Skeletal muscle tissue (tissue), 5 donors: ENCODE measurements at places on chromosomes 1 and 21. TPM values are rescaled to one million over a fixed set of nuclear protein-coding genes. Genes with fewer than 3 reads are reported as not detected.

S100A5 gene
- total RNA-seq = not detected

TMED5 gene
- total RNA-seq = 16.7 TPM

GPR161 gene
- 8.9 TPM for total RNA-seq

OR1C1 gene
- not detected for total RNA-seq

PRRX1 gene
- 127 TPM for total RNA-seq

UBE2G2 gene
- 60.5 TPM for total RNA-seq

RXRG gene
- total RNA-seq = 39.1 TPM

TNNI3K gene
- 2.1 TPM for total RNA-seq

C1orf53 gene
- not detected for total RNA-seq

FAAH gene
- 13.6 TPM for total RNA-seq

AMY2A gene
- not detected for total RNA-seq

DIRAS3 gene
- 1.6 TPM for total RNA-seq

MAN1A2 gene
- 45.4 TPM for total RNA-seq

UTS2 gene
- total RNA-seq = not detected

KCNE1 gene
- total RNA-seq = 0.52 TPM

ADGRB2 gene
- 6.3 TPM for total RNA-seq

FAM167B gene
- total RNA-seq = 1.6 TPM

IER5 gene
- total RNA-seq = 11.0 TPM

DCST1 gene
- not detected for total RNA-seq

MPZ gene
- 63.7 TPM for total RNA-seq

NTRK1 gene
- 0.52 TPM for total RNA-seq

ST6GALNAC5 gene
- total RNA-seq = 2.1 TPM

FCER1G gene
- 16.2 TPM for total RNA-seq

FAM110D gene
- total RNA-seq = 1.0 TPM

FAM163A gene
- under 0.01 TPM for total RNA-seq

ANKRD34A gene
- under 0.01 TPM for total RNA-seq

CFAP141 gene
- not detected for total RNA-seq

TAF5L gene
- 9.9 TPM for total RNA-seq

LRRC53 gene
- not detected for total RNA-seq

ACTL8 gene
- total RNA-seq = not detected

LAMC2 gene
- 0.52 TPM for total RNA-seq

ATP6V1G3 gene
- not detected for total RNA-seq

BACE2 gene
- 39.1 TPM for total RNA-seq

CRYAA gene
- total RNA-seq = not detected

KPRP gene
- not detected for total RNA-seq

OR2AK2 gene
- not detected for total RNA-seq

WDR77 gene
- total RNA-seq = 13.0 TPM

TMEM125 gene
- total RNA-seq = 0.52 TPM

SAMD13 gene
- total RNA-seq = 13.0 TPM

GSTM1 gene
- 16.7 TPM for total RNA-seq

AMPD1 gene
- total RNA-seq = 40.7 TPM

LCE1F gene
- not detected for total RNA-seq

HLCS gene
- total RNA-seq = 18.8 TPM

PPIAL4G gene
- not detected for total RNA-seq

RHOU gene
- 16.7 TPM for total RNA-seq

LENEP gene
- total RNA-seq = not detected

DTL gene
- total RNA-seq = 7.8 TPM

SCAF4 gene
- total RNA-seq = 8.4 TPM
